Hepatocyte (in vitro differentiated cells): ENCODE measurements at places on chromosomes 7 and 10.

DNA sequence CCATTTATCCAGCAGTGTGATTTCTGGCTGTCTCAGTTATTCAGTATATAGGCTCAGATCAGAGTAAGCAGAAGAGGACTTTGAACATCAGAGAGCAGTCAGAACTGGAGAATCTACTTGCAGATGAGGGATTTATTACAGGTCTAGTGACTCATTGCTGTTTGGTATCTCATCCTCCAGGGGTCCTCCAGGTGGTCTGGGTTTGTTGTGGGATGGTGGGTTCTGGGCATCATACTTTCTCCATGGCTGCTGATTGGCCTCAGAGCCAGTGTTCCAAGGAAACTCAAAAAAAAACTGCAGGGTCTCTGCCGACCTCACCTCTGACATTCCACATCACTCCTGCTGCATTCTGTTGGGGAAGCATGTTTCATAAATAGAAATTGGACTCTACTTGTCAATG lies 214.8 kb downstream of the CNTNAP2 start:
- DNase-seq, result no peak

- DNase-seq, result no peak
These were observed 124.9 kb downstream of the CSTF2T start for GRCh38 chr10:51574248-51575048.

- no peak for DNase-seq
These were observed 47.8 kb upstream of the PARD3 start for GRCh38 chr10:34862892-34863291.

DNA sequence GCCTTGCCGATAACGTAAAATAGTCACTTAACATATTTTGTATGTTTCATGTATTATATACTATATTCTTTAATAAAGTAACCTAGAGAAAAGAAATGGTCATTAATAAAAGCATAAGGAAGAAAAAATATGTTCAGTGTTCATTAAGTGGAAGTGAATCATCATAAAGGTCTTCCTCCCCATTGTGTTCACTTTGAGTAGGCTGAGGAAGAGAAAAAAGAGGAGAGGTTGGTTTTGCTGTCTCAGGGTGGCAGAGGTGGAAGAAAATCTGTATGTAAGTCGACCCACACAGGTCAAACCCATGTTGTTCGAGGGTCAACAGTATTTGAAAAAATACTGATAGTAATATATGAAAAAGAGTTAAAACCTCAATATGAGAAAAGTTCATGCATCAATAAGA lies 90.3 kb downstream of the GLCCI1 start:
- no peak for DNase-seq

DNA sequence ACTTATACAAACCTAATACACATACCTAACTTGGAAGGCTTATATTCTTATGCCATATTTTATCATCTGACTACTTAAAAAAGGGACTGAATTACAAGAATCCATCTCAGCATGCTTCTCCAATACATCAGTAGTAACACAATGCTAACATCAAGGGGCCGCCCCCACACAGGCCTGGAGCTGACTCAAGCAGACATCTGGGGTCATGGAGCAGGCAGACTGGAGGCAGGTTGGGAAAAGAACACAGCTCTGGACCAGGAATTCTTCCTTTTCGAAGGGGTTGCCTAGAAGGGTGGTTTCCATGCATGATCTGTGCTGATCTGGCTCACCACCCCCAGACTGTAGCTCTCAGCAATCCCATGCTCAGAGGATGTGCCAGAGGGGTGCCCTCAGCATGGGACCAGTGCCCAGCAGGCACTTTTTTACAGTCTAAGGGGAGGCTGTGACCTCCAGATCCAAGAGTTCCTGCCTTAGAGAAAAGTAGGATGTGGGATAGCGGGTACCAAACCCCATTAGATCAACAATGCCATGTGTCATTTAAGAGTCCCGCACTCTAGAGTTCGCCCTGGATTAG lies 26.1 kb upstream of the DUSP5 start:
- DNase-seq, result no peak

GRCh38 chr10:133022776-133023100 lies 65.0 kb upstream of the ADGRA1 start:
- no peak for DNase-seq

- peak; percentile 90 for DNase-seq
These were observed 5.3 kb upstream of the PRKRIP1 start for GRCh38 chr7:102390697-102391484.

DNA sequence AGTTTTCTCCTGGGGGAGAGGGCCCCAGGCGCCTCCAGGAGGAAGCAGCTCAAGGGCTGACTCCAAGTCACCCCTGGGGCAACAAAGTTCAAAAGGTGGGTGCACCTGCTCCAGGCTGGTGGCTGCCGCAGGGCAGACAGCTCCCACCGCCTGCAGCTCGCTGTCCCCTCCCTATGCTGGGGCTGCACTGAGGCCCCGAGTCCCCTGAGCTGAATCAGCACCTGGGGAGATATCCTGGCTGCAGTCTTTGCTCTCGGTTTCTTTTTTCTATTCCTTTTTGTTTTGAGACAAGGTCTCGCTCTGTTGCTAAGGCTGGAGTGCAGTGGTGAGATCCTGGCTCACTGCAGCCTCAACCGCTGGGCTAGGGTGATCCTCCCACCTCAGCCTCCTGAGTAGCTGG lies 183.4 kb downstream of the DNAJB6 start:
- DNase-seq, result no peak

DNA sequence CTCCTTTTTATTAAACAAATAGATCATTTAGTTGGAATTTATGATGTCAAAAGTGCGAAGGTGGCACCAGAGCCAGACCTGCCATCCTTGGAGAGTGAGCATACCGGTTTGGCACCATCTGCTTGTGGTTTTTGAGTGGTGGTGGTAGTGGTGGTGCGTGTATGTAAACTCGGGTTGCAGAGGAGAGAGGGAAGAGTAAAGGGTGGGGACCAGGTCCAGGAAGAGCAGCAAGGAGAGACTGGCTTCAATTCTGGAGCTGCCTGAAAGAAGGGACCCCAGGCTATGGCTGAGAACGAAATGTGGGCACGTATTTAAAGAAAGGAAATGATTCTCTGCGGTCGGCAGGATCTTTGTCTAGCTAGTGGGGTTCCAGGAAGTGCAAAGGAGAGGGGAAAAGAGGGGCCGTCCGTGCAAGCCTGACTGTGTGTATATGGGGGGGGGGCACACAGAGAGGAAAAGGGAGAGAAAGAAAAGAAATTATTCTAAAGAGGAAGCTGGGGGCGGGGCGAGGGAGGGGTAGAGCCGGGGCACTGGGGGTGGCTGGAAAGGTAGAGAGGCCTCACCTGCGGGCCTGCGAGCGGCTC lies 448 bp upstream of the GOLGA7B start:
- DNase-seq, result no peak

DNA sequence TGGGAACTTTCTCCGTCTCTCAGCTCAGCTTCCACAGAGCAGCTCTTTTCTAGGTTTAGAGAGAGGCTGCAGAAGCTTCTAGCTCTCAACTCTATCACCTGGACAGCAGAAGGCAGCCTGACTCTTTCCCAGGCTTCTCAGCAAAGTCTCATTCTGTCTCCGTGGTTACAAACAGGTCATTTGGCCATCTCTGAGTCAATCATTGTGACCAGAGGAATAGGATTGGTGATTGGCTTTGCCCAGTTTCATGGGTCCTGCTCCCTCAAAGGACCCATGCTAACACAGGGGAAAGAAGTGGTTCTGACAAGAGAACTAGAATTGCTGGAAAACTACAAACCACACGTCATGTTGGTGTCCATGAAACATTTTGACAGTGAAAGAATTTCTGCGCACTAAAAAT lies 43.6 kb downstream of the PRR15 start:
- DNase-seq, result no peak

DNA sequence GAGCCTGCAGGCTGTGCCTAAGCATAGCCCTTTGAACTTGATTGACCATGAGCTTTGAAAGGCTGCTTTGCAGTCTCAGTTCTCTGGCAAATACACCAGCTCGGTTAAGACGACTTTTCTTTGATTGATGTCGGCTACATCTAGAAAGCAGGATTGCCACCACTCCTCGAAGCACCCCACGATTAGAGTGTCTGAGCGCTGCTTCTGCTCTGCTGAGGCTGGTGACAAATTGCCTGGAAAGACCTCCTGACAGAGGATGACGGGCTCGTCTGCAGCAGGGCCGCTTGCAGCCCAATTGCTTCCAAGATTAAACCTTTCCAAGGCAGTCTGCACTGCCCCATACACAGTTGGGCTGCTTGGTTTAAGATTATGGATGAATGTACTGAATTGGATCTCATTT lies 182.0 kb downstream of the CUX1 start:
- DNase-seq, result no peak

- no peak for DNase-seq
These were observed 6.2 kb downstream of the GPRIN2 start for GRCh38 chr10:46550076-46550790.

GRCh38 chr7:157980774-157981173 lies 606.8 kb downstream of the PTPRN2 start:
- DNase-seq, result no peak

- DNase-seq, result no peak
These were observed 13.6 kb downstream of the MRPS33 start for GRCh38 chr7:141001122-141001521.

DNA sequence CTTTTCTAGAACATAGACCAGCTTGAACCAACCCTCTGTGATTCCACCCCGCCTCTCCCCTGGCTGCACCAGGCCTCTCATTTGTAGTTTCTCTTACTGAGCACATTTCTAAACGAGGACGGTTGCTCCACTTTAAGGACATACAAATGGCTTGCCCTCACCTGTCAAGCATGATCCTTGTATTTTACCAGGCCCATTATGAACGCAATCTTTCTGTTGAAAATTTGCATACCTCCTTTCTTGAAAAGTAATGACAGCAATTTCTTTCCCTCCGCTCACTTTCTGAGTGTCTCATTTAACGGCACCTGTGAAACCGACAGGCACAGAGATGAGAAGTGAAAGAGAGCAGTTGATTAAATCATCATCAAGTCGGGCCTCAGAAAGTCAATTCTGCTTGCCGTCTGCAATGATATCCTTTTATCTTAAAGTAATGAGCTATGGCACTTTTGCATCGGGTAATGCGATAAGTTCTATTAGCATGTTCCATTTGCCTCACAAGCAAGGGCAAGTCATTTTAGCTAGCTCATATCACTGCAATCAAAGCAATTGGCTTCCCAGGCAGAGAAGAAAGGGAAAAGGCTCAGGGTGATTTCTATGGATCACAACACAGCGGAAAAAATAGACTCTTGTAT lies 705.6 kb upstream of the GALNT17 start:
- no peak for DNase-seq

GRCh38 chr10:132480356-132480755 lies 57.2 kb upstream of the INPP5A start:
- DNase-seq, result no peak

DNA sequence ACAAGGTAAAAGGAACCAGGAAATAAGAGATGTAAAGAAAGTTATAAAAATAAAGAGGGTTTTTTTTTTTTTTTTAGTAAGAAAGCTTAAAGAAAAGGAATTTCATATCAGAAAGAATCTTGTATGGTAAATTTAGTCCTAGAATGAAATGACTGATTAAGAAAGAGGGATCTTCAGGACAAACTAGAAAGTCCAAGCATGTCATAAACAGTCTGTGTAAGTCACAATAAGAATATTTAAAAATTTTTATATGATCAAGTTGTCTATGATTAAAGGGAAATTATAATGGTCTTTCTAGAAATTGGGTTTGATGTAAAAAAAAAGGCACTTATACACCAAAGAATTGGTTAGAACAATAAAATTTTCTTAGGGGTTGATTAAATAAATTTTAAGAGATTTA lies 289.5 kb downstream of the XPNPEP1 start:
- no peak for DNase-seq
